ENCODE measurements at places on chromosomes 16 and 17. TPM values are rescaled to one million over a fixed set of nuclear protein-coding genes. Genes with fewer than 3 reads are reported as not detected.

PRR15L gene
- total RNA-seq = not detected

GAST gene
- not detected for total RNA-seq

GLYR1 gene
- total RNA-seq = 40.8 TPM

KRT17 gene
- 0.26 TPM for total RNA-seq

ZNF423 gene
- total RNA-seq = 0.17 TPM

KRTAP4-4 gene
- total RNA-seq = not detected

ABCC1 gene
- 178 TPM for total RNA-seq

GNPTG gene
- 40.8 TPM for total RNA-seq

KRTAP1-1 gene
- total RNA-seq = not detected

CACNA1G gene
- 0.99 TPM for total RNA-seq

ARHGDIA gene
- 61.6 TPM for total RNA-seq

GJC1 gene
- 19.3 TPM for total RNA-seq

TEKT5 gene
- 0.26 TPM for total RNA-seq

SLFN12L gene
- total RNA-seq = 0.17 TPM

CRISPLD2 gene
- 37.0 TPM for total RNA-seq

KRT12 gene
- total RNA-seq = not detected

UTS2R gene
- total RNA-seq = not detected

SPPL2C gene
- not detected for total RNA-seq

KIF2B gene
- not detected for total RNA-seq

CUEDC1 gene
- total RNA-seq = 11.9 TPM

ADORA2B gene
- 10.5 TPM for total RNA-seq

ZG16B gene
- total RNA-seq = not detected

CCL11 gene
- not detected for total RNA-seq

GGA2 gene
- 22.9 TPM for total RNA-seq

GAN gene
- total RNA-seq = 5.6 TPM

SPATA32 gene
- not detected for total RNA-seq

VMO1 gene
- 1.5 TPM for total RNA-seq

OR4D1 gene
- not detected for total RNA-seq

KRTAP4-1 gene
- not detected for total RNA-seq

FSCN2 gene
- 1.5 TPM for total RNA-seq

NEUROD2 gene
- not detected for total RNA-seq

SSTR5 gene
- not detected for total RNA-seq

CA4 gene
- total RNA-seq = not detected

PRSS33 gene
- not detected for total RNA-seq

CACNG4 gene
- not detected for total RNA-seq

TEKT1 gene
- total RNA-seq = not detected

TPSD1 gene
- not detected for total RNA-seq

CDC6 gene
- 1.3 TPM for total RNA-seq

TGFB1I1 gene
- total RNA-seq = 46.9 TPM

EMC8 gene
- total RNA-seq = 25.1 TPM

PLXDC1 gene
- total RNA-seq = 4.1 TPM

STX1B gene
- total RNA-seq = 2.1 TPM

APOBR gene
- total RNA-seq = under 0.01 TPM

RAPGEFL1 gene
- total RNA-seq = 1.2 TPM

TBX4 gene
- 35.2 TPM for total RNA-seq

KRT13 gene
- not detected for total RNA-seq

SPAG7 gene
- total RNA-seq = 42.9 TPM

KCTD2 gene
- 17.5 TPM for total RNA-seq

SLC16A6 gene
- total RNA-seq = 1.5 TPM

SCNN1G gene
- not detected for total RNA-seq

CLEC16A gene
- 17.2 TPM for total RNA-seq

PSMD7 gene
- total RNA-seq = 65.9 TPM
